Tibial nerve (tissue), 4 donors: ENCODE measurements at places on chromosomes 13 and 19. TPM values are rescaled to one million over a fixed set of nuclear protein-coding genes. Genes with fewer than 3 reads are reported as not detected.
A peak's percentile ranks its signal among the peaks of the same experiment; 100 is the strongest.

DNA sequence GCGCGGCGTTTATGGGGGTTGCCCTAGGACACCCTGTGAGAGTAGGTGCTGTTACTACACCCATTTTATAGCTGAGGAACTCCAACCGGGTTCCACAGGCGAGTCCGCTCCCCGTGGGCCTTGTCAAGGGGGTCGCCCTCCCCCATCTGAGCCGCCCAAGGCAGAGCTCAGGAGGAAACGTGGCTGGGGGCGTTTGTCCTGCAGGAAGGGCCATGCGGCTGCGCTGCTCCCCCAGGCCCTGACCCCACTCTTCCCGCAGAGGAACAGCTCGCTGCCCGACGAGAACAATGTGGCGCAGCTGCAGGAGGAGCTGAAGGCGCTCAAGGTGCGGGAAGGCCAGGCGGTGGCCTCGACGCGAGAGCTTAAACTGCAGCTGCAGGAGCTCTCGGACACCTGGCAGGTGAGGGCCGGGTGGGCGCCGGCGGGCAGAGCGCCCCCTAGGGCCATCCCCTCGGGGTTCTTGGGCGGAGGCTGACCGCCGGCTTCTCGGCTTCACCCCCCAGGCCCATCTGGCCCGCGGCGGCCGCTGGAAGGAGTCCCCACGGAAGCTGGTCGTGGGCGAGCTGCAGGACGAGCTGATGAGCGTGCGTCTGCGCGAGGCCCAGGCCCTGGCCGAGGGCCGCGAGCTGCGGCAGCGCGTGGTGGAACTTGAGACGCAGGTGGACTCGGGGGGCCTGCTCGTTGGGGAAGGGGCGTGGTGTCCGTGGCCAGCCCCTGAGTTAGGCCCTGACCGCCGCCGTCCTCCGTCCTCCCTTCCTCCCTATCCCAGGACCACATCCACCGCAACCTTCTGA is 12.4 kb downstream of the PRR36 start:
- DNase-seq = no peak
- H3K27me3 ChIP-seq = peaks cover 41% of the 10 kb centered on the region
- H3K4me1 ChIP-seq = peaks cover 22% of the 10 kb centered on the region

DNA sequence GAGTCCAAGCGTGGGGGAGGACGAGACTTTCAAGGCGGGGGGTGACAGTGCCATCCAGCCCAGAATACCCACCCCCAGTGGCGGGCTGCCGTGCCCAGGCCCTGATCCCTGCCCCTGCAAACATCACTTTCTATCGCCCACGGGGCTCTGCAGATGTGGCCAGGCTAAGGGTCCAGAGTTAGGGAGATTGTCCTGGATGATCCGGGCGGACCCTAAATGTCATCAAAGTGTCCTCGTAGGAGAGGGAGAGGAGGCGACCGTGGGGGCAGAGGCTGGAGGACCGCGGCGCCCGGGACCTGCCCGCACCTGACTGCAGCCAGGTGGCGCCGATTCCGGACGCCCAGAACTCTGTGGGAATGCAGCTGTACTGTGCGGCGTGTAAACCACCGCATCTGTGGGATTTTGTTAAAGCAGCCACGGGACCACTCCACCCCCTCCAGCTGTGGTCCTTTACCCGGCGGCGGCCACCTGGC is 32.4 kb downstream of the GJA3 start:
- no peak for DNase-seq
- H3K27ac ChIP-seq = peak overlapping the region; percentile 92
- no peaks in the 10 kb centered on the region for H3K27me3 ChIP-seq
- peak overlapping the region; percentile 64 for H3K4me3 ChIP-seq
- peaks cover 7% of the 10 kb centered on the region for H3K4me1 ChIP-seq

DNA sequence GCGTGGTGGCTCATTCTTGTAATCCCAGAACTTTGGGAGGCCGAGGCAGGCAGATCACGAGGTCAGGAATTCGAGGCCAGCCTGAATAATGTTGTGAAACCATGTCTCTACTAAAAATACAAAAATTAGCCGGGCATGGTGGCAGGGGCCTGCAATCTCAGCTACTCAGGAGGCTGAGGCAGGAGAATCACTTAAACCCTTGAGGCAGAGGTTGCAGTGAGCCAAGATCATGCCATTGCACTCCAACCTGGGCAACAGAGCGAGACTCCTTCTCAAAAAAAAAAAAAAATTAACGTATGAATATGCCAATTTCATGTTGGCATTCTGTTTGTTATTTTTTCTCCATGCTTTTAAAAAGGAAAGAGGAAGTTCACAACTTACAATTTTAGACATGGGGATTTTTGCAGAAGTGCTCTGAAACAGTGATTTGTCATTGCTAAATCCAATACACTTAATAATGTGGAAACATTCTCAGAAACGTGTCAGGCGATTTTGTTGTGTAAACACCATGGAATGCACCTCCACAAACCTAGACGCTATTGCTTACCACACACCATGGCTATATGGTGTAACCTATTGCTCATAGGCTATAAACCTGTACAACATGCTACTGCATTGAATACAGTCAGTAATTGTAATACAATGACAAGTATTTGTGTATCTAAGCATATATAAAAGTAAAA is 115.9 kb upstream of the PCDH20 start:
- no peaks in the 10 kb centered on the region for H3K4me1 ChIP-seq
- no peaks in the 10 kb centered on the region for H3K36me3 ChIP-seq
- DNase-seq = no peak
- no peak overlapping the region for H3K4me3 ChIP-seq
- H3K27me3 ChIP-seq = no peaks in the 10 kb centered on the region

DNA sequence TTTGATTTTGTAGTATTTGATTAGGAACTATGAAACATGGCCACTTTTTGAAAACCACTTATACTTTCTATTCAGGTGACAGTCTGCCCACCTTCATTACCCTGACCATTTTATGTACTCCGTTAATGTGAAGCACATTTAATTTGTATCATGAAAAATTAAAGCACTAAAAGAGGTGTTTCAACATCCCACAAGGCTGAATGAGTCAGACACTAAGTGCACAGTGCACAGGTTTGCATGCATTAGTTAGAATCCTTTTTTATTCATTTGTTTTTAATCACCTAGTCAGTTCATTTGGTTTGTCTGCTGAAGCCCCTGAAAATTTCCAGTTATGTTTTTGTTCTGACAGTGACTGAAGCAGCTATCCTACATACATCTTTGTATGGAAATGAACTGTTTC is 271.0 kb downstream of the SLITRK5 start:
- no peak overlapping the region for H3K4me3 ChIP-seq
- H3K4me1 ChIP-seq = no peaks in the 10 kb centered on the region
- no peak overlapping the region for H3K27ac ChIP-seq
- no peaks in the 10 kb centered on the region for H3K27me3 ChIP-seq

GRCh38 chr19:5572556-5573286 is 5.0 kb upstream of the TINCR start:
- no peaks in the 10 kb centered on the region for H3K4me1 ChIP-seq
- H3K27ac ChIP-seq = no peak overlapping the region
- no peaks in the 10 kb centered on the region for H3K27me3 ChIP-seq
- no peak for DNase-seq
- H3K36me3 ChIP-seq = no peaks in the 10 kb centered on the region

DNA sequence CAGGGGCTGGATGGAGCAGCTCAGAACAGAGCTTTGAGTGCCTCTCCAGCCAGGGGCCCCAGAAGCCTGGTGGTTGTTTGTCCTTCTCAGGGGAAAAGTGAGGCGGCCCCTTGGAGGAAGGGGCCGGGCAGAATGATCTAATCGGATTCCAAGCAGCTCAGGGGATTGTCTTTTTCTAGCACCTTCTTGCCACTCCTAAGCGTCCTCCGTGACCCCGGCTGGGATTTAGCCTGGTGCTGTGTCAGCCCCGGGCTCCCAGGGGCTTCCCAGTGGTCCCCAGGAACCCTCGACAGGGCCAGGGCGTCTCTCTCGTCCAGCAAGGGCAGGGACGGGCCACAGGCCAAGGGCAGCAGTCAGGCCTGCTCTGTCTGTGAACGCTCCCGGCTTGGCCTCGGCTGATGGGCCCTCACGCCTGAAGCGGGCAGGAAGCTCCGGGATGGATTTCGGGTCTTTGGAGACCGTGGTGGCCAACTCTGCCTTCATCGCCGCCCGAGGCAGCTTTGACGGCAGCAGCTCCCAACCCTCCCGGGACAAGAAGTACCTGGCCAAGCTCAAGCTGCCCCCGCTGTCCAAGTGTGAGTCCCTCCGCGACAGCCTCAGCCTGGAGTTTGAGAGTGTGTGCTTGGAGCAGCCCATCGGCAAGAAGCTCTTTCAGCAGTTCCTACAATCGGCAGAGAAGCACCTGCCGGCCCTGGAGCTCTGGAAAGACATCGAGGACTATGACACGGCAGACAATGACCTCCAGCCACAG is at the start of gene GRK1:
Gene GRK1, plus strand, starts transcription at position 269 of the 751 bp plus-strand sequence. Its CDS starts 168 bp downstream, at position 437.
- H3K4me3 ChIP-seq = no peak within 1 kb of the TSS
- H3K36me3 ChIP-seq = no peaks in the 10 kb centered on the region
- no peaks in the 10 kb centered on the region for H3K4me1 ChIP-seq
- peak; percentile 6 for DNase-seq
- H3K27me3 ChIP-seq = no peaks in the 10 kb centered on the region

- no peak overlapping the region for H3K27ac ChIP-seq
- H3K4me3 ChIP-seq = no peak overlapping the region
- DNase-seq = no peak
- no peaks in the 10 kb centered on the region for H3K27me3 ChIP-seq
- H3K36me3 ChIP-seq = no peaks in the 10 kb centered on the region
Measured at GRCh38 chr19:30212574-30212973, 159.6 kb upstream of the ZNF536 start.

GRCh38 chr13:85508683-85509329 is 290.4 kb downstream of the SLITRK6 start:
- H3K36me3 ChIP-seq = no peaks in the 10 kb centered on the region
- H3K27ac ChIP-seq = no peak overlapping the region
- no peak overlapping the region for H3K4me3 ChIP-seq
- no peaks in the 10 kb centered on the region for H3K27me3 ChIP-seq
- no peaks in the 10 kb centered on the region for H3K4me1 ChIP-seq
- no peak for DNase-seq

DNA sequence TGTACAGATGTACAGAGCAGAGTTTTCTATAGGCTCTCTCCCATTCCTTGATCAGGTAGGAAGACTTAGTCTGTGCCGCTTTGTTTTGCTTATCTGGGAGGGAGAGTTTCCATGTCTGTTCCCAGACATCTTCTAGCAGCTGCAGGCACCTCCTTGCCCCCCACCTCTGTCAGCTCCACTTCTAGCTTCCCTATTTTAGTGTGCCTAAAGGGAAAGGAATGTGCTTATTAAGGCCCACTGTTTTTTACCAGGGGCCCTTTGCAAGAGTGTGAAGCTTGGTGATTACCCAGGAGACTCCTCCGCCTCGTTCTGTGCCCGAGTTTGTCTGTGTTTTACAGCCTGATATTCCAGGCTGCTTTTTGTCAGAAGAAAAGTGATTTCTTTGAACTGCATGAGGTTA is 1984.4 kb downstream of the OLFM4 start:
- no peak for DNase-seq
- no peaks in the 10 kb centered on the region for H3K27me3 ChIP-seq
- no peak overlapping the region for H3K4me3 ChIP-seq

- no peak overlapping the region for H3K4me3 ChIP-seq
- no peak for DNase-seq
- H3K27me3 ChIP-seq = no peaks in the 10 kb centered on the region
- H3K36me3 ChIP-seq = no peaks in the 10 kb centered on the region
- no peak overlapping the region for H3K27ac ChIP-seq
Measured at GRCh38 chr13:90622541-90622940, 724.9 kb upstream of the MIR17HG start.

- H3K27ac ChIP-seq = peak overlapping the region; percentile 13
- H3K27me3 ChIP-seq = no peaks in the 10 kb centered on the region
- H3K4me1 ChIP-seq = no peaks in the 10 kb centered on the region
Measured at GRCh38 chr13:113064000-113064533, 41.5 kb upstream of the F7 start.

GRCh38 chr19:4639531-4640246 is 373 bp downstream of the TNFAIP8L1 start:
- no peaks in the 10 kb centered on the region for H3K27me3 ChIP-seq
- H3K36me3 ChIP-seq = no peaks in the 10 kb centered on the region
- no peak for DNase-seq
- peaks cover 43% of the 10 kb centered on the region for H3K4me1 ChIP-seq
- H3K4me3 ChIP-seq = peak overlapping the region; percentile 66
- peak overlapping the region; percentile 35 for H3K27ac ChIP-seq

DNA sequence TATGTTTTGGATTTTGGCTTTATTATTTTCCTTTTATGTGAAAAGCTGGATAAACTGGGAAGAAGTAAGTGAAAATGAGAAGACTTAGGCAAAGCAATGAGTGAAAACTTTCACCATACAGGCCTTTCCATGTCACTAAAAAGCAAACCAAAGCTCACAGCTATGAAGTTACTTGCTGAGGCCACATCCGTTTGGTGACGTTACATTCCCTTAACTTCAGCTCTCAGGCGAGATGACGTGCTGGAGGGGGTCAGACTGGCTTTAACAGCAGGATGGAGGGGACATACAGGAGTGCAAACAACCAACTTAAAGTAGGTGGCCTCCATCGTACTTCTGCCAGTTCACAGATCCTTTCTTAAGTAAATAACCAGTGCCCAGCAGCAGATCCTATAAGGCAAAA is 522.3 kb downstream of the MYO16 start:
- no peak overlapping the region for H3K27ac ChIP-seq
- no peaks in the 10 kb centered on the region for H3K36me3 ChIP-seq
- H3K4me3 ChIP-seq = no peak overlapping the region
- no peaks in the 10 kb centered on the region for H3K27me3 ChIP-seq
- DNase-seq = no peak

GRCh38 chr13:74270018-74270417 is 135.8 kb upstream of the KLF12 start:
- no peak overlapping the region for H3K4me3 ChIP-seq
- H3K36me3 ChIP-seq = no peaks in the 10 kb centered on the region
- no peak overlapping the region for H3K27ac ChIP-seq
- no peaks in the 10 kb centered on the region for H3K27me3 ChIP-seq
- H3K4me1 ChIP-seq = peaks cover 24% of the 10 kb centered on the region
- no peak for DNase-seq

Gene EFNB2
- 18.0 TPM for total RNA-seq

Gene FXYD1
- total RNA-seq = 72.9 TPM

Gene PTH2
- total RNA-seq = not detected

Gene PIP5K1C
- 23.0 TPM for total RNA-seq

Gene TGFBR3L
- not detected for total RNA-seq

Gene ZNF606
- total RNA-seq = 35.3 TPM

Gene ZMYM5
- total RNA-seq = 14.4 TPM

Gene TJP3
- 0.22 TPM for total RNA-seq

Gene LILRA5
- 0.42 TPM for total RNA-seq

Gene WDR18
- total RNA-seq = 90.6 TPM

Gene ZNF324
- 28.3 TPM for total RNA-seq

Gene RNF113B
- total RNA-seq = not detected

Gene LIM2
- total RNA-seq = not detected
